AG20443 (cell line): ENCODE measurements at places on chromosomes 1 and 21.

GRCh38 chr1:7638078-7638477 is 133.0 kb upstream of the VAMP3 start:
- no peak for DNase-seq

DNA sequence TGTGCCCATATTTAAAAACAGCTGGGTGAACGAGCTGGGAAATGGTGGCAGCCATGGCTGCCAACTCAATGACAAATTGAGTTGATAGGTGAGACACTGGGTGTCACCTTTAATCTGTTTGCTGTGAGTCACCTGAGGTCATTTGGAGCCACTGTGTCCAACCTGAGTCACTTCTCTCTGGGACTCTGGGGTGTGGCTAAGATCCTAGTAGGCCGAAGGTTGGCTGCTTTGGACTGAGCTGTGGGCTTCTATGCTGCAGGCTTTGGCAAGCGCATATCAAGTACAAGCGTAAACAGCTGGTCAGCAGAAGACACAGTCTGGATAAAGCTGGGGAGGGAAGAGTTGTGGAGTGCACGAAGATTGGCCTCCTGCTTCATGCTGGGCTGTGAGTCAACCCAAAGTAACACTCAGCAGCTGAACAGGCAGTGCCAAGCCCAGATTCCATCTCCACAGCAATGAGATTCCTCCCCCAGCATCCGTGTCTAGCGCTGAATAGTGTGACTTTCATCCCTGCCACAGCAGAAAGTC is 24.0 kb downstream of the TEX35 start:
- DNase-seq: peak; percentile 95

DNA sequence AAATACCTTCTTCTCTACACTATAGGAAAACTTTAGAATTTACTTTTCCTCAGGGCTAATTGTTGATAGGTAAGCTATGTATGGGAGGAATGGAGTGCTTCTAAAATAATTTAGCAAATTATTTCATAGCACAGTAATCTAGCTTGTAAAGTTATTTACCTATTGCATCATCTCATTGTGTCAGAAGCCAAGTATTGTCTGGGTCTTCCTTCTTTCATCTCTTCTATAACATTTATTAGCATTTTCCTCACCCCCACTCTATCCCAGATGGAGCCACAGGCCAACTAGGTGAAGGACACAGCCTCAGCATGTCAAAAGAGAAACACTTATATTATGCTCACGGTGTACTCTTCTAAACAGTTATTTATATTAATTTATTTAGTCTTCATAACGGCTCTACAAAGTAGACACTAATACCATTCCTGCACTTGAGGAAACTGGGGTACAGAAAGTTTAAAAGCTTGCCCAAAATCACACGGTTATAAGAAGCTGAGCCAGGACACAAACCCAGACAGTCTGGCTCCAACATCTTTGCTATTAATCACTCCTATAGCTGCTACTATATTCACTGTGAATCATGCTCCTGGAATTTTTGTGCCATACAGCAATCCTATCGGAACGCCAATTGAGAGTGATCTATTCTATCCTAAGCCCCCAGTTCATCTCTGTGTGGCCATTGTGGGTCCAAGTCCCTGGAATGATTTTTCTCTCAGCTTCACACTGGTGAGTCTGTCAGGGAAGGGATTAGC is 43.1 kb downstream of the OR10J5 start:
- DNase-seq: no peak

DNA sequence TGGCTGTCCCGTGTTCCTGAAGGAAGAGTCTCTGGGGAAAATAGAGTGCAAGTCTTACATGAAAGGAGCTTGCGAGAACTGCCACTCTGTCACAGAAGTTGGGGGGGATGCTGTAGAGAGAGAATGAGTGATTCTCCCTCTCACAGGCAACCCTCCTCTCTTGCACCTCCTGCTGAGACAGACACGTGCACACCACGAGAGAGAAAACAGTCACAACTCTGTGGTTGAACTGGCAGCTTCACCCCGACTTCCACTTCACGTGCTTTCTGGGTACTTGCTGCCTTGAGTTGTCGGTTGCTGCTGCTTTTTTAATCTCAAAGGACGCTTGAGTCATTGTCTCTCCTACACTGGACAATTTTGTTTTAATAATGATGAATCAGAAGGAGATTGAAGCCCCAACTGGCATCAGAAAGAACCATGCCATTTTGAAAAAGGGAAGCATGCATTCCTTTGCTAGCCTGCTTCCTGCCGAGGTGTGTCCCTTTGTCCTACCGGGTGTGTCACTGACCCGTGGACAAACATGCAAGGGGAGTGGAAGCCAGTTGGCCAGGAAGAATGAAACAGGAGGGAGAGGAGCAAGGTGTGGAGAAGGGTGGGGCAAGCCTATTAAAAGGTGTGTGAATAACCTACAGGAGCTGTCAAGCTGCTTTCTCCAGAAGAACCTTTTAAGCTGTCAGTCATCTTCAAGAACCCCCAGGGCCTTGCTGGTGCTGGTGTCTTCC is 164.2 kb downstream of the CACNA1E start:
- DNase-seq: no peak

- no peak for DNase-seq
Observed at GRCh38 chr1:69835955-69836354, 268.2 kb downstream of the LRRC7 start.

DNA sequence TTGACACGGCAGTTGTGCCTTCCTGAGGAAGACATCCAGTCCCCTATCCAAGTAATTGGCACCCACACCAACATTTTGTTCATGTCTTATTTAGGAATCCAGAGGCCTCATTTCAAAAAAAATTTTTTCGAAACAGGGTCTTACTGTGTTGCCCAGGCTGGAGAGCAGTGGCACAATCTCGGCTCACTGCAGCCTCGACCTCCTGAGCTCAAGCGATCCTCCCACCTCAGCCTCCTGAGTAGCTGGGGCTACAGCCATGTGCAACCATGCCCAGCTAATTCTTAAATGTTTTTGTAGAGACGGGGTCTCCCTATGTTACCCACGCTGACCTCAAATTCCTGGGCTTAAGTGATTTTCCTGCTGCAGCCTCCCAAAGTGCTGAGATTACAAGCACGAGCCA is 9.2 kb upstream of the TRNP1 start:
- no peak for DNase-seq

- no peak for DNase-seq
Observed at GRCh38 chr1:89986020-89986419, 8.9 kb upstream of the ZNF326 start.

- no peak for DNase-seq
Observed at GRCh38 chr1:53274026-53274425, 35.7 kb upstream of the MAGOH start.

GRCh38 chr21:31991356-31992331 is 118.8 kb downstream of the HUNK start:
- DNase-seq: no peak

DNA sequence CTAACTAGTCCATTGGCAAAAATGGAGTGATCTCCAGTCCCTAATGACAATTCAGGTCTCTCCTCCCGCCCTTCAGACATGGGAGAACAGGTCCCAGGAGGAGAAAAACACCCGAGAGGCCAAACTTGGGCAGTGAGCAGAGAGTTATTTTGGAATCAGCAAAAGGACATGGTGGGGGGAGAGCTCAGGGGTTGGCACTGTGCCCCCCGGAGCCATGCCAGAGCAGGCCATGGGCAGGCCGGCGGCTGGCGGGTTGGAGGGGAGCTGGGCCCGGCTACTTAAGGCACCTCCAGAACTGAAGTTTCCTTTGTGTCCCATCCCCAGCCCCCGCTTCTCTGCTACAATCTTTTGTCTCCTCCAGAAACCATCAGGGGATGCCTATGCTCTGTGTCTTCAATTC is 7.1 kb downstream of the LGR6 start:
- DNase-seq: no peak

DNA sequence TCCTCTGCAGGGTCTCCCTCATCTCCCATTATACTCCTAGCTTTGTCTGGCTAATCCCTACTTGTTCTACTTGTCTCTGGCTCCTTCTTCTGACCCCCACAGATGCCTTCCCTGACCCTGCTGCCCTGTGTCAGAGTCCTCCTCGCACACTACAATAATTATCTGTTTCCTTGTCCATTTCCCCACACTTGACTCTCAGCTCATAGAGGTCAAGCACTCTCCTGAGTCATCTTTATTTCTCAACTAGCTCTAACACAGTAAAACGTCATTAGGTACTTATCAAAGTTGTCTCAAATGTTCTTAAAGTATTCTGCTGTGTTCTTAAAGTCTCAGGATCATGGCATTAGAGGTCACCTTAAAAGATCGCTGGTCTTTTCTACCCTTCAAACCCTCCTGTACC is 47.1 kb downstream of the C8A start:
- peak; percentile 67 for DNase-seq

DNA sequence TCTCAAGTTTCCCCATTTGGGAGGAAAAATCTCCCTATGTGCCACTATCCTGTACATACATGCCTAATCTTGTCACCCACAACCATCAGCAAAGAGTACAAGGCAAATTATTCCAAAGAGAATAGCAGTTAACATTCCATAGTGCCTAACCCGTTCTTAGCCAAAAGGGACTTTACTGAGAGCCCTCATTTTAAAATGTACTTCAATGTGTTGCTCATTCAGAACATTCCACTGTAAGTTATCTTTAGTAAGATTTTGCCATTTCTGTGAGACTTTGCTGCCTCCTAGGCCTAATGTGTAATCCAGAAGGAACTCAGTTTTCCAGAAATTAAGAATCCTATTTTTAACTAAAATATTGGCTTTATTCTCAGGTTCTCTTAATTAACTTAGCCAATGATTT is 11.3 kb upstream of the MRPL55 start:
- DNase-seq: no peak

- DNase-seq: peak; percentile 7
Observed at GRCh38 chr1:170044187-170044586, 30.3 kb downstream of the KIFAP3 start.

GRCh38 chr1:111192658-111193519 is 7.6 kb downstream of the DENND2D start:
- DNase-seq: peak; percentile 25
